ENCODE measurements at places on chromosomes 16 and 17.

GRCh38 chr17:57834146-57834741, 15.6 kb downstream of the MRPS23 start:
- DNase-seq = no peak

DNA sequence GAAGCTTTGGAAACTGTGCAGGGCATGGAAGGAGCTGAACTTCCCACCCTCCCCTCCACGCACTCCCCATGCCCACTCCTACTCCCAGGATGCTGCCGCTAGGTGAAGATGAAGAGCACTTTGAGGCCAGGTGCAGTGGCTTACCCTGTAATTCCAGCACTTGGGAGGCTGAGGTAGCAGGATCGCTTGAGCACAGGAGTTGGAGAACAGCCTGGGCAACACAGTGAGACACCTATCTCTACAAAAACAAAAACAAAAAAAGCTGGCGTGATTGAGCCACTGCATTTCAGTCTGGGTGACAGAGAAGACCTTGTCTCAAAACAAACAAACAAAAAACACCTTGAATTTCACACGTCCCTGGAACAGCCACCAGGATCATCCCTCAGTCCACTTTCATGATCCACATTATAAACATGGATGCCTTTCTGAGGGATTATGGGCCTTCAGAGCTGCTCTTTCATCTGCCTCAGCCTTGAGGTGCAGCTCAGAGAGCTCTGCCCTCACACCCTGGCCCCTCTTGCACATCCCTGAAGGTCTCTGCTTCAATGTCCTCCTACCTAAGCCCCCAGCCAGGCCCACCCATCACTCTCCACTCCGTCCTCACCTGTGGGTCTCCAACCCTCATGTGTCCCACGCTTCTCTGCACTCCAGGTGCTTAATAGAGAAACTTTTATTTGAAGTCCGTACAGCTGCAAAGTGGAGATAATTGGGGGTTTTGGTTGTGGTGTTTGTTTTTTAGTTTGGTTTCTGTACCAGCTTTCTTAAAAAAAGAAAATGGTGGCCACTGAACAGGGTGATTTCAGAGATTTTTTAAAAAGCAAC, 25.8 kb downstream of the PHB1 start:
- DNase-seq = no peak

GRCh38 chr17:72150632-72151460, 30.0 kb downstream of the SOX9 start:
- DNase-seq = no peak

GRCh38 chr16:1385232-1385631, 29.3 kb downstream of the UNKL start:
- no peak for DNase-seq

GRCh38 chr17:60353773-60354172, 38.2 kb downstream of the USP32 start:
- no peak for DNase-seq

GRCh38 chr16:62652441-62653120, 616.3 kb upstream of the CDH8 start:
- DNase-seq = no peak

DNA sequence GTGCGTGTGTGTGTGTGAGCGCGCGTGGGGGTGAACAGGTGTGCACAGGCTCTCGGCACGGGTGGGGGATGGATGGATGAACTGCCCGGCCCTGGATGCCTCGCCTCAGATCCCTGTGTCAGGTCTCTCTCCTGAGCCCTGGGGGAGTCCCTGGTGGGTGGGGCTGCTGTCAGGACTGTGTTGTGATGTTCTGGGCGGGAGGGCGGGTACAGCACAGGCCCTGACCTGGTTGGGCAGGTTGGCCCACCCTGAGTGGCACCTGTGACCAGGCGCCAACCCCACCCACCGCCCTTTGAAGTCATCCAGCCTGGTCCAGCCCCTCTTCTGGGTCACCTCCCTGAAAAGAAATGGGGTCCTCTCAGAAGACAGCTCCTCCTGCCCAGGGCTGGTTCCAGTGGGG, 41.6 kb upstream of the TAC4 start:
- no peak for DNase-seq

DNA sequence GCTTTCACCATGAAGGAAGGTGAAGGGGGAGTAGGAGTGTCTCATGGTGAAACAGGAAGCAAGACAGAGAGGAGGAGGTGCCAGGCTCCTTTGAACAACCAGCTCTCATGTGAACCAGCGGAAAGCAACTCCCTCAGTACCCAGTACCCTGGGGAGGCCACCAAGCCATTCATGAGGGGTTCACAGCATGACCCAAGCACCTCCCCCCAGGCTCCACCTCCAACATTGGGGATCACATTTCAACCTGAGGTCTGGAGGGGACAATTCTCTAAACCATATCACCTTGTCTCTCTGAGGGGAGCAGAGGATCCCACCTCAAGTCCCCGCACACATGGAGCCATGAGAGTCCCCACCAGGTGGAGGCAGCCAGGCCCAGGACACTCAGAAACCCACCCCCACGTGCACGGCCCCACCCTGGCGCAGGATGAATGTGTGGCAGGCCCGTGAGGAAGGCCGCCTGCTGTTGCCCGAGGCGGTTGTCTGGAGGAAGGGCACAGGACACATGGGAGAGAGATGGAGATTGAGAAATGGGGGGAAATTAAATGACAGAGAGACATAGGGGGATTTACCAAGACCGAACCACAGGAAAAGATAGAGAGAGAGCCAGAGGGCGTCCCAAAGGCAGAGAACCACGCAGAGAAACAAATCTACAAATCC, 85.9 kb downstream of the TMEM132E start:
- DNase-seq = no peak

DNA sequence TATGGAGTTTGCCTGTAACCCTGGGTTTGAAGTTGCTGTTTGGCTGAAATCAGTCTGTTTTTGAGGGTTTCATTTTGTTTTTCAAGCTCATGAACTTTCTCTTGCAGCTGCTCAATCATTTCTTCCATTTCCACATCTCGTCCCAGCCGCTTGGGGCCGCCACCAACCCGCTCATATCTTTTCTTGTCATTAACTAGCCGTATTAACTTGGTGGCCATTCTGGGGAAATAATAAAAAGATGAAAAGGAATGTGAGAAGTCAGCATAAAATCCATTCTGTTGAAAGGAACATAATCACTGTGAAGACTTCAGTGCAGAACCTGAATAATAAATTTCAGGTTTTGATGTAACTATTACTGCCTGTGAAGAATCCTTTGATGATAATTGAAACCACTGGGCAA, 11.5 kb downstream of the RPGRIP1L start:
- DNase-seq = no peak

Data from activated CD4-positive, alpha-beta T cell treated with anti-CD3 and anti-CD28 coated beads for 24 hours (primary cell).